ENCODE measurements at places on chromosomes 6 and 20.

DNA sequence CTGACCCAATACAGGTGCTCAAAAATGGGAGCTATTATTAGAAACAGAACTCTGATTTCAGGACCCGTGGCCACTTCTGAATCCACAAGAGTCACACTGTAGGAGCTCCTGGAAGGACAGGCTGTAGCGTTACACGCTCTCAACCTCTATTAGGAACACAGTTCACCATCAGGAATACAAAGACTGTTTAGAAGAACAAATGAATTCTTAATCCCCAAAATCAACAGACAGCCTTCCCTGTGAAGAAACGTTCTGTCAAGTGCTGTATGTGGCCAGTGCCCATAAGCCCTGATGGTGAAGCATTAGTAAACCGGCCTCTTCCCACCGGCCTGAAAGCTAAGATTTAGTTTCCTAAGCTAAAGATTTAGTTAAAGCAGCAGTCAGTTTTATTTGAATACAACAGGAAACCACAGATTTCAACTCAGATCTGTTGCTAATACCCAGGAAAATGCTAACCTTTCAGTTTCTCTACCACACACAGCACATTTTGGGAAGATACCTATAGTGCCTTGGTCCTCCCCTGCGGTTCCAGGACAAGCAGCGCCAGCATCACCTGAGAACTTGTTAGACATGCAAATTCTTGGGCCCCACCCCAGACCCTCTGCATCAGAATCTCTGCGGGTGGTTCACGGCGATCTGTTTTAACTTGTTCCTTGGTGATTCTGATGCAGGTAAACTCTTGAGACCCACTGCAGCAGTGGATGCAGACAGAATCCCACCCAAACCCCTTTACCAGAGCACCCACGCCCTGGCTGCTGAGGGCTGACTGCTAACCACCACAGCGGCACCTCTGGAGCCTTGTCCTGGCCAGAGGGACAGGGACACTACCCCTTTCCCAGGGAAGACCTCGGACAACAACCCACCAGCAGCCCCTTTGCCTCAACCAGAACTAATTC, 33.4 kb downstream of the MTRES1 start:
- peak; percentile 19 for DNase-seq

- no peak for DNase-seq
Measured at GRCh38 chr6:91497770-91498169, 910.9 kb upstream of the MAP3K7 start.

DNA sequence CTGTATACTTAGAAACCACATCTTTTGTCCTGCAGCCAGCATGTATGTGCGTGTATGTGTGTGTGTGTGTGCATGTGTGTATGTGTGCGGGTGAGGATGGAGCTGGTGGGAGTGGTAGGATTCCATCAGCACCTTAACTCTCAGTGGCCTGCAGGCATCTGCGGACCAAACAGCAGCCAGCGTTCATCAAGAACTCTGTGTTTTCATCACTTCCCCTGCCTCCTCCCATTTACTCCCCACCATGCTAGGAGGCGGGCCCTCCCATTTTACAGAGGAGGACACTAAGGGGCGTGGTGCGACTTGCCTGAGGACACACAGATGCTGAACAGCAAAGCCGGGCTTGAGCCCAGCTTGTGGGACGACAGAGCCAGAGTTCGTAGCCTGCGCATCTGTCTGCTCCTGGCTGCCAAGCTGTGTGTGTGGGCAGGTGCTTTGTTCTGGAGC, 8.9 kb downstream of the VSTM2L start:
- DNase-seq: peak; percentile 21

DNA sequence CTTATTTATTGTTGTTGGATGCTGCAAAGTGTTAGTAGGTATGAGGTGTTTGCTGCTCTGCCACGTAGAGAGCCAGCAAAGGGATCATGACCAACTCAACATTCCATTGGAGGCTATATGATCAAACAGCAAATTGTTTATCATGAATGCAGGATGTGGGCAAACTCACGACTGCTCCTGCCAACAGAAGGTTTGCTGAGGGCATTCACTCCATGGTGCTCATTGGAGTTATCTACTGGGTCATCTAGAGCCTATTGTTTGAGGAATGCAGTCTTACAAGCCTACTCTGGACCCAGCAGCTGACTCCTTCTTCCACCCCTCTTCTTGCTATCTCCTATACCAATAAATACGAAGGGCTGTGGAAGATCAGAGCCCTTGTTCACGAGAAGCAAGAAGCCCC, 12.1 kb downstream of the MICB start:
- DNase-seq: no peak

DNA sequence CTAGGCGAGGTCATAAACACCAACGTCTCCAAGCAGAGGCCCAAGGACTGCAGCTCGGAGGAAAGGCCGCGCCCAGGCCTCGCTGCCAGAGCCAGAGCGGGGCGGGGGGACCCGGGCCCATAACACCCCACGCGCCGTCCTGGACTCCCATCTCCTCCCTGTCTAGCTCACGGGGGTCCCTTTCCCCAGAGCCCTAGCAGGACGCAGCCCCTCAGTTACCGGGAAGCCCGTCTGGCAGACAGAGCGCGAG, 44.9 kb downstream of the MDFI start:
- DNase-seq: no peak

DNA sequence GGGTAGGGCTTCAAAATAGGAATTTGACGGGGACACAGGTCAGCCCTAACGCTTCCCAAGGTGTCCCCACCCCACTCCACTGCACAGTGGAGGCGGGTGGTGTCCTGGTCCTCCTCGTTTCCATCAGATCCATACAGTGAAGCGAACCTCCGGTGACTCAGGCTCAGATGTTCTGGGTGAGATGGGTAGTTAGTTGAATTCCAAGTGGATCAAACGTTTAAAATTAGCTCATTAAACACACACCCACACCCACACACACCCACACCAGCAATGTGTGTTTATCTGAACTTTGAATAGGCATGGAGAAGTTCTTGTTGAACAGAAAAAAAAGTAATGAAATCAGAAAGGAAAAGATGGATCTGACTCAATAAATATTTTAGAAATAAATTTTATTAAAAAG, 58.9 kb downstream of the CDH4 start:
- no peak for DNase-seq

GRCh38 chr6:47669684-47670513, 28.5 kb upstream of the ADGRF4 start:
- DNase-seq: peak; percentile 96

DNA sequence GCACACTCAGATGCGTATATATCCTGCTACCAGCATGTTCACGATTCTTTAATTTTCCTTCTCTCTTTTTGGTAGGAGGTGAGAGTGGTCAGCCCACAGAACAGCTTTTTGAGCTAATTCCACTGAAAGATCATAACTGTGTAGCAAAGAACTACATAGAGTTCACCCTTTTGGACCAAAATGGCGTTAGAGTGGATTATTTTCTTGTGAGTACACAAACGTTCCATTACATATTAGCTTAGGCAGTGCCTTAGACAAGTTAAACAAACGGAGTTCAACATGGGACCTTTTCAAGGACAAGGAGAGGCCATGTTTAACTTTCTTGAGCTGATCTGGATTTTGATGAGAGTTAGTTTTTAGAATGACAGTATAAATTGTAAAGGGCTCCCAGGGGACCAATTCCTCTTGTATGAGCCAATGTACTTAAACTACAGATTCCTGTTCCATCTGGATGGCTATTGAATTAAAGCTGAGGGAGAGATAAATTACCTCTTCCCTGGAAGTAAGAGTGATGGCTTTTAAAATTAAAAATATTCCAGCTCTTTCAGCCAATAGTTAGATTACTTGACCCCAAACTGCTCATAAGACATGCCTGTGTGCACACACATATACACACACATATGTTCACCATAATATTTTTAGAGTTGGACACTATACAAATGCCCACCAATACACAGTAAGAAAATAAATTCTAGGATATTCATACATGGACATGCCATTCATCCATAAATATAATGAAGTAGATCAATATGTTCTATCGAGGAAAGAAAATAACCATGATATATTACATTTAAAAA, 25.6 kb upstream of the ARMH2 start:
- DNase-seq: no peak

DNA sequence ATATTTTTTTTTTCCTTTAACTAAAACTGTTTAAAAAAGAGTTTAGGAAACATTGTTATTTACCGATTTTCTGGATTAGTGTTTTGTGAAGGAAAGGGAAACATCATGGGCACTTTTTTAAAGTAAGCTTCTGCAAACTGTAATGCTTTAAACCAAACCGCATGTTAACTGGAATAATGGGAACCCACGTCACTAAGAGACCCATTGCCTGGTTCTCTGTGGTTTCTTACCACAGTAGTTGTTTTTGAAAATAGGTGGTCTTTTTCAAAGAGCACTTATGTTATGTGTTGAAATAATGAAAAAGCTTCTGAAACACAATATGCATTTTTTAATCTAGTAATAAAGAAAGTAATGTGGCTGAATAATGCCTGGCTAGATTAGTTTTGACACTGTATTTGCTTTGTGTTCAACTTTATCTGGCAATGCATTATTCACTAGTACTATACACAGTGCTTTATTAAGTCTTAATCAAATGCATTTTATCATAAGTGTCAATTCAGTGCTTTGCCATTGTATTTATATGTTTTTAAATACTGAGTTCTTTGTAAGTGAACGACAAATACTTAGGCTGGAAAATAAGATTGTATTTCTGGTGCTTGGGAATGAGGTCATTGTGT, 754.1 kb upstream of the FLRT3 start:
- DNase-seq: no peak

DNA sequence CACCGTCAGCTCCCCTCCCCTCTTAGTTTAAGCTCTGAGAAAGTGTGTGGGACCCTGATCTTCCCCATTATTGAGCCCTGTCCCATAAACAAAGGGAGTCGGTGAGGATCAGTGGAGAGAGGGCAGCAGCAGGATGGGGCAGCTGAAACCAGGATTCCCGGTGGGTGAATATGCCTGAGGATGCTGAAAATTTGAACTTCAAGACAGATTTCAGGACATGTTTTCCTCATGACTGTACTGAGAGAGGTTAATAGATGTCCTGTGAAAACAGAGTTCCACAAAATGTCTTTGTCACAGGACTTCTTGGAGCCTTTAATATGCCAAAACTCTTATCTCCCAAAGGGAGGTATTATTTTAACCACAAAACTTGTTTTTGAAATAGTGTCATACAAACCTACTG, 53.5 kb upstream of the SLC22A16 start:
- DNase-seq: peak; percentile 39

DNA sequence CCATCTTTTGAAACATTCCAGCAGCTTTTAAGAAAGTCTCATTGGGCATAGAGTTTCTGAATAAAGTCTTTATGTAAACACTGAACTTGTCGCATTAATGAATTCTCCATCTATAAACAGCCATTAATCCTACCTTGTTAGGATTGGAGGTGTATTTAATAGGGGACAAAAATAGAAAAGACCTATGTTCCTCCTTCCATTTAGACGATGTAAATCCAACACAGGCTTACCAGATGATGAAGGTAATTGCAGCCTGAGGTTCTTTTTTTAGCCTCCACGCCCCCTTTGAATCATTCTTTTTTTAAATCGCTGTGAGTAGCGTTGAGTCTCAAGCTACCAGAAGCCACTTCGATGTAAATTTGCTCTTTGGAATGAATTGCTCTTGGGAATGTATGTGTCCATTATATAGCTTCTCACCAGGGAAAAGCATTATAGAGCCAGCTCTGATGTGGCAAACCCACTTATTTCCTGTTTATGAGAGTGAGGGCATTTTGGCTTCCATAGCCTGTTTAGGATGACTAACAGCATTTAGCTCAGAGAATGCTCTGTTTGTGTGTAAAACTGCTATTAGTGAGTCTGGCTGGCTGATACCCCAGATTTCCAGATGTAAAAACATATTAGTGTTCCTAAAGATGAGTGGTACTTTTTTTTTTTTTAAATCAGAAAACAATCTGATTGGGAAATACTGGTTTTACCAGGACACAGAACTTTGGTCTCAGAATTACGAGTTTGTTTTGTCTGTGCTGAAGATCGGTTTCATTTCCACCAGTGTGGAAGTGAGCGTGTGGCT, 74.9 kb upstream of the CLDN20 start:
- DNase-seq: peak; percentile 95

DNA sequence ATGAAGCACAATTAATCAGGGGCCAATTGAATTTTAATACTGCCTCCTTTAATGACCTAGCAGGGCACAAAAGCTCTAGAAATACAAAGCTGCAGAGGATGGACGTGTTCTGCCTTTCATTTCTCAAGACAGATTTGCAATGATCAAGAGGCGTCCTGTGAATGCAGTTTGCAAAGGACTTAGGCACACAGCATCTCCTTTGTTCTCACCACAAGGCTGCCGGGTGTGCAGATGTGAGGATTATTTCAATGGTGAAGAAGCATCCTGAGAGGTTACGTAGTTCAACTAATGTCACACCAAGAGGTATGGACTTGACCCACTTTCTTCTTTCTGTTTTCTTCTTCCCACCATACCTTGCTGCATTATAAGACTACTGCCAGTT, 42.9 kb upstream of the SPTLC3 start:
- no peak for DNase-seq

DNA sequence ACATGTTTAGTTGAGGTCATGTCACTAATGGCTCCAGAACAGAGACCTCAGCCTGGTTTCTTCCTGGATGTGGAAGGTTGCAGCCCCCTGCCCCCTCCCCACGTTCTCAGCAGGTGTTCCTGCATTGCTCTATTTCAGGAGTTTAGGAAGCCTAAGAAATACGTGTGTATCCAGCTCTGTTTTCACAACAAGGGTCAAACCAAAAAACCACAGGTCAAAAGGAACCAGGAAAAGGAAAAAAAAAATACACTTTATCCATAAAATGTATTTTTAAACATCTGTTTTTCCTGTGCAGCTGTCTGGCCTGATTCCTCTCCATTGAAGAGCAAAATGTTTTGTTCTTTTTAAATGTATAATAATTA, 107.9 kb upstream of the PLEKHG1 start:
- DNase-seq: no peak

DNA sequence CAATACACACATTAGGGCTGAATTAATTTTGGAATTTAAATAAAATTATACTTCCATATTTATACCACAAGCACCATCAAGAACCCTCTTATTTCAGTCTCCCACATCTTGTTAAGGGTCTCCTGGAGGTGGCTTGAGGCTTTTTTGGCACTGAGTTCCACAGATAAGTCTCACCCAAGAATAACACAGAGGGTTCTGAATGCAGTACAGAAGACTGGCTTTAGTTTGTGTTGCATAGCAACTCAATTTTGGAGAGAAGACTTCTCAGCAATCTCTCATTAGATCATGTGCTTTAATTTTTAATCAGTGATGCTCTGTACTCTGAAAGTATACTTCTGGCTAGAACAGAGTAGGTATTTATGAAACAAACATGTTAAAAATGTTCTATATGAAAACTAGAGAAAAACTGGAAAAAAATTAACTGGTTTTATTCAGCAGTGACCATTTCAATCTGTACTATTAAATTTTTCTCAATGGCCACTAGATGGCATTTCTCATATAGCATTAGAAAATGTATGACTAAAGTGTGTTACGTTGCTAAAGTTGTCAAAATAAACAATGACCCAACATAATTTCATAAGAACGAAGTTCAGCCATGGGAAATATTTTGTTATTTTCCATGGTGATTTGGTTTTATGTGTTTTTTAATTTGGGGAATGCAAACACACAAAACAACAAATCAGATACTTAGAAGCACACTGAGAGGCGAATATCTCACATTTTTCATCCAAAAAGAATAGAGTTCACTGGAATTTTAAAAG, 32.7 kb upstream of the MAP7 start:
- DNase-seq: peak; percentile 94

GRCh38 chr20:53691060-53691810, 97.6 kb upstream of the ZNF217 start:
- DNase-seq: no peak
